ENCODE measurements at places on chromosomes 16 and 17.
A peak's percentile ranks its signal among the peaks of the same experiment; 100 is the strongest.

- no peak for DNase-seq
Measured at GRCh38 chr17:68169840-68170239, 78.0 kb upstream of the AMZ2 start.

DNA sequence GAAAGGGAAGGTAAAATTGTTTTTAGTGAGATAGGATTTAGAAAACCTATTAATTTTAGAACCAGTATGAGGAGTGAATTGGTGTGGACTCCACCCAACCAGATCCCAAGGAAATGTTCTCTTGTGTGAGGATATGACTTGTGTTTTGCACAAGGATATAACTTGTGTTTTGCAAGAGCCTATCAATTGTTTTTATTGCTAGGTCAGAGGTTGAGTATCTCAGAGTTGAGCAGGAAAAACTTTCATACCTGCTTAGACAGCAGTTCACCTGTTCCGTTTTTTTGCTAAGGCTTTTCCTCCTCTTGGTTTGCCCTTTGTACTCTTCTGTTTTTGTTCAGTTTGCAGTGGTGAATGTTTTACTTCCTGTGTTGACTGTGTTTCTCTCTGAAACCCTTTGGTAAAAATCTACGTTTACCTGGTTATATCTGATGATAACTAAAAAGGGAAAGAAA, 5.1 kb downstream of the NBR1 start:
- DNase-seq: no peak

- DNase-seq: no peak
Measured at GRCh38 chr17:43907425-43907981, at the start of gene MPP2. TSS of gene MPP2 (minus strand) at chr17:43907536. CDS start at chr17:43904460, 3,076 bp downstream.

- DNase-seq: no peak
Measured at GRCh38 chr17:61659437-61659836, 68.4 kb upstream of the NACA2 start.

GRCh38 chr17:39623356-39623950, 3.3 kb upstream of the PPP1R1B start:
- DNase-seq: peak; percentile 61

DNA sequence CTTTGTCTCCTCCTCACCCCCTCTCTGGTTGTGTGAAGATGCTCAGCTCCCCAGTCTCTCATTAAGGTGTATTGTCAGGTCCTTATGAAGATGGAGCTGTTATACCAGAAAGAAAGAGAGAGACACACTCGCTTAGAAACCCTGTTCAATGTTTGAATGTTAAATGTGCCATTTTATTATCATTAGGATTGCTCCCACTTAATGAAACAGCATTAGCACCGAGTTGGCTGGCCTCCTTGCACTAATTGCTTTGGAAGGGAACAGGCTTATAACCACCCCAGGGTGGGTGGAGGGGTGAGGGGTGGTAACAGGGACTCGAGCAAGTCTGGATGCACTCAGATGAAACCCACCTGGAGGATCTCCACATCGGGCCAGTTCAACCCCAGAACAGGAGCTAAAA, 14.4 kb downstream of the PIPOX start:
- no peak for DNase-seq

GRCh38 chr16:62853887-62854286, 817.6 kb upstream of the CDH8 start:
- DNase-seq: no peak

- DNase-seq: no peak
Measured at GRCh38 chr16:4182581-4183236, 59.2 kb downstream of the SRL start.

DNA sequence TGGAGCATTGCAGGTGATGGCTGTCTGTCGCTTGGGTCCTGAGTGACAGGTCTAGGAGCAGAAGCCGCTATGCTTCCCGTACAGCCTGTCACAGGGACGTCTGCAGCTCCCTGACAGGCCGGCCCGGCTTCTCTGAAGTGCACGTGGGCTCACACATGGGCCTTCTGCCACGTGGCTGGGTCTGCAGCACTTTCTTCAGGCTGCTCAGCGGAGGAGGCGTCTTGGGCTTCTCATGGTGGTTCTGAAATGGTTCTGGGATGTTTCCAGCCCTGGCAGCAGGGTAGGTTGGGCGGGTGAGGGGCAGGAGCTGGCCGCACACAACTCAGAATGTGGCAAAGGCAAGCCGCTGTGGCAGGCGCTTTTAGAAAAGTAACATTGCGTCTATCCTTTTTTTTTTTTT, 80.3 kb upstream of the ZNF750 start:
- no peak for DNase-seq

DNA sequence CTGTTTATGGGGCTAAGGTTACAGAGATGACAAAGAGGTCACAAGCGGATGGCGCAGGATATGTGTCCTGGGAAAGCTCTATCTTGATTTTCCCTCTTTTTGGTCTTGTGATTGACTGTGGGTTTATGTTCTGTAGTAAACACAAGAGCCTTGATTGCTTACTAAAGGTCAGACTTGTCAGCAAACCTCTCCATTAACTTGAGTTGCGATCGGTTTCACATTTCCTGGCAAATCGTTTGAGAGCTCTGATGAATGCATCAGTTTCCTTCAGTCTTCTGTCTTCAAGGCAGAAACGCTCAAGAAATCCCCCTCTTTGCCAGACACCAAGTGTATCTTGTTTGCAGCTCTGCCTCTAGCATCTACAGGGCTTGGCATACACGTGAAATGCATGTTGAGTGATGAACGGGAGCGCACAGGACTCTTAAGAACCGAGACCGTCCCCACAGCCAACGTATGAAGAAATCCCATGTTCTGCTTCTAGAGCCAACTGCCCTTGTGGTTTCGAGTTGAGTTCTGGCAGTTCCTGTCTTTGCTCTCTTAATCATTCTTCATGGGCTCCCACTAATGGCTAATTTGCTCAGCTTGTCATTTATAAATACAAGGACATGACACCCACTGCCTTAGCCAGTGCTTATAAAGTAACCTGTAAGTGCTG, 143.3 kb downstream of the PITPNC1 start:
- no peak for DNase-seq

DNA sequence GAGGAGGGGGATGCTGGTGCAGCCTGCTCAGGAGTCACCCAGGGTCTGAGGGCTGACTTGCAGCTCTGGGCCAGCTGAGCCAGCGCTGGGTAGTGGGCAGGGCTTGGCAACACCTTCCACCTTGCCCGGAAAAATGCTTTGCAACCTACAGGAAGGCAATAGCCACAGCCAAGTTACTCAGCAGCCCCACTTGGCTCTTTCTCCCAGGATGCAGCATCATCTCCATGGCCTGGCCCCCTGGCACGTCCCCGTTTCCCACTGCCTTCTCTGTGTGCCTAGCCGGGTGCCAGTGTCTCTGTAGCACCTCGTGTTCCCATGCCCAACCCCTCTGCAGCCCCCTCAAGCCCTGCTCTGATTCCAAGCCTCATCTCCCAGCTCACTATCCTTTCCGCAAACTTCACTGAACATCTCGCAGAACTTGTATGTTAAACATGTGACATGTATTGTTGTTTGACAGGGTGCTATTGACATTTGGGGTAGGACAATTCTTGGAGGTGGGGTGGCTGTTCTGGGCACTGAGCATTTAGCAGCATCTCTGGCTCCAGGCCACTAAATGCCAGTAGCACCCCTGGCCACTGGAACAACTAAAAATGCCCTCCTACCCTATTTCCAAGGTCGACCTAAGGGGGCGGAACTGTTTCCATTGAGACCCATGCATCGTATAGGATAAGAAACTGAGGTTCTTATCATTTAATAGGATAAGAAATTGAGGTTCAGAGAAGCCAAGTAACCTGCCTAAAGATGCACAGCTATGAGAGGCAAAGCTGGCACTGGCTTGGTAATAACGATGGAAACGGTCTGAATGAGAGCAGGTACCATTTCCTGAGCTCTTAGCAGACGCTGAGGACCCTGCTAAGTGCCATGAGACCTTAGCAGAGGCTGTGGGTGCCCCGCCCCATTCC, 12.2 kb downstream of the DEXI start:
- no peak for DNase-seq

DNA sequence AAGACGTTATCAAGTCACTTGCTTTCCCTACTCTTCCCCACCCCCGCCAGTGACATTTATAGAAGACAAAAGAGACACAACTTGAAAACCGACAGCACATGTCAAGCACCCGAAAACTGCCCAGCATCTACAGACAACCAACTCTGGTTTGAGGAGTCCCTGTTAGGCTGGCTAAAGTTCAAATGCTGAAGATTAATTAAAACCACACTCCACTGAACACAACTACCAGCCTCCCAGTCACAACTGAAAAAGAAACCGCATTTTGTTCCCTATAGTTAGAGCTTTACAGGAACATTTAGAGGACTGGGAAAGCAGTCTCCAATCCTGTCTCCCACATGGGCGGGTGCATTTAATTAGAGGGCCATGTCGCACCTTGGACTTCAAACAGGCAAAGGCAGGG, 73.0 kb upstream of the COX10 start:
- DNase-seq: no peak

GRCh38 chr16:87012954-87013938, 303.9 kb downstream of the C16orf95 start:
- DNase-seq: no peak

DNA sequence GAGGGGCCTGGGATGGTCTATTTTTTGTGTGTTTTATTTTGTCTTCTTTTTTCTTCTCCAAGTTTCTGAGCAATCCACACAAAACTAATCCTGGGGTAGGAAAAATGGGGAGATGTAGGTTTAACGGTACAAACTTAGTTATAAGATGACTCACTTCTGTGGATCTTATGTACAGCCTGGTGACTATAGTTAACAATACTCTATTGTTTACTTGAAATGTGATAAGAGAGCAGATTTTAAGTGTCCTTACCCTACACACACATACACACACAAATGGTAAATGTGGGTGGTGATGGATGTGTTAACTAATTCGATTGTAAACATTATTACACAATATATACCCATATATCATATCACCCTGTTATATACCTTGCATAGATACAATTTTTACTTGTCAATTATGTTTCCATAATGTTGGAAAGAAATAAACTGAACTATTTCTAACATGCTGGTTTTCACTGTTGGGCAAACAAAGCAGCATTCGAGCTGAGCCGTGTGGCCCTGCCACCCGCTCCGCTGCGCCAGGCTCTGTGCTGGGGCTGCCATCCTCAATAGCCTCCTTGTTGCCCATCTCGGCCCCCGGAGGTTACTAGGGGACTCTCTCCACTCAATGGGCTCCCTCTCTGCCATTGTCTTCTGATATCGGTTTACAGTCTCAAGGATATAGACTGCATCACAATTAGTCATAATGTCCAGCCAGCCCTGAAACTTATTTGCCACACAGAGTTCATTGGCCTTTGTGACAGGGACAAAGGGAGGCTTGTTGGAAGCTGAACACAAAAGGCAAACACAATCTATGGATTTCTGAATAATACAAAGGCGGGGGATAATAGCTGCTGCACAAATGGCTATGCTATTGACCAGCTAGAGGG, 380.3 kb upstream of the MAF start:
- DNase-seq: no peak

DNA sequence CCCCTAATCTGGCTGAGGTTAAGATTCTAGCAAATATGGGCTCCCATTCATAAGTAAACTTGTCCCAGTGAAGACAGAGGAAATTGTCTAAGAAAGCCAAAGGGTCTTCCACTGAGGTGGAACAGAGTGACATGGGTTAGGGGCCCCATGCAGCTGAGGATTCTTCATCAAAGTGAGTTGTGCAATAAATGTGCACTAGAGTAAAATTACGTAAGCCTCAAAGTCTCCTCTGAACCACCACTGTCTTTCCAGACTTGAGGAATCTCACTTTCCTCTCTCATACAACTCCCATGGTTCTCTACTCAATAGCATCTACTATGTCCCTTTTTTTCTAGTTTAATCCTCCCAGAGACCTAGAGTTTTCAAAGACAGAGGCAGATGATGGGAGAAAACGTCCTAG, 132.4 kb downstream of the CA10 start:
- no peak for DNase-seq

DNA sequence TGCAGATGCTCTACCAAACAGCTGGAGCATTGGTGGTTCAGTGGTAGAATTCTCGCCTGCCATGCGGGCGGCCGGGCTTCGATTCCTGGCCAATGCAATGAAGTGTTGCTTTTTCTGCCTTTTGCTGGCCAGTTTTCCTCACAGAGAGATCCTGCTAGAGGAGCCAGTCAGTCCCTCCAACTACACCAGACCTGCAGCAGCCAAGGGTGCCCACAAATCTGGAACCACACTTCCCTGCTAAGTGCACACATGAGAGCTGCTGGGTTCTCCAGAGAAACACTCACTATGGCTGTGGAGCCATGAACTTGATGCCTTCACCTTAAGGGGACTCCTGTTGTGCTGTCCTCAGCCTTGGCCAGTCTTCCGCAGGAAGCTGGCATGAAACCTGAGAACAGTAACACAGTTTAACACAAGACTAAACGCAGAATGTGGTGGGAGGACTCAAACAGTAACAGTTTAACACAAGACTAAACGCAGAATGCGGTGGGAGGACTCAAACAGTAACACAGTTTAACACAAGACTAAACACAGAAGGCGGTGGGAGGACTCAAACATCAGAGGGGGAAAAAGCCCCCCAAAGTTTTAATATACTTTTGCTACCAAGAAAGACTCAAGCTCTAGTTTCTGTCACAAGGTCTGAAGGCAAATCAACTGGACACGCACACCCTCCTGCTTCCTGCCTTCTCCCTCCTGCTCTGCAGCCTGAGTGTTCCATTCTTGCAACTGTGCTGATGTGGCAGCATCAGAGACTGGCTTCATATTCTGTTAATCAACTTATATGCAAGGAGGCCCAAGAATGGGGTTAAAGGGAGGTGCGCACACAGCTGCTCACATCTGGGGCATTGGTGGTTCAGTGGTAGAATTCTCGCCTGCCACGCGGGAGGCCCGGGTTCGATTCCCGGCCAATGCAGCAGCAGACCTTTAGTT, 12.0 kb downstream of the VAC14 start:
- DNase-seq: no peak

DNA sequence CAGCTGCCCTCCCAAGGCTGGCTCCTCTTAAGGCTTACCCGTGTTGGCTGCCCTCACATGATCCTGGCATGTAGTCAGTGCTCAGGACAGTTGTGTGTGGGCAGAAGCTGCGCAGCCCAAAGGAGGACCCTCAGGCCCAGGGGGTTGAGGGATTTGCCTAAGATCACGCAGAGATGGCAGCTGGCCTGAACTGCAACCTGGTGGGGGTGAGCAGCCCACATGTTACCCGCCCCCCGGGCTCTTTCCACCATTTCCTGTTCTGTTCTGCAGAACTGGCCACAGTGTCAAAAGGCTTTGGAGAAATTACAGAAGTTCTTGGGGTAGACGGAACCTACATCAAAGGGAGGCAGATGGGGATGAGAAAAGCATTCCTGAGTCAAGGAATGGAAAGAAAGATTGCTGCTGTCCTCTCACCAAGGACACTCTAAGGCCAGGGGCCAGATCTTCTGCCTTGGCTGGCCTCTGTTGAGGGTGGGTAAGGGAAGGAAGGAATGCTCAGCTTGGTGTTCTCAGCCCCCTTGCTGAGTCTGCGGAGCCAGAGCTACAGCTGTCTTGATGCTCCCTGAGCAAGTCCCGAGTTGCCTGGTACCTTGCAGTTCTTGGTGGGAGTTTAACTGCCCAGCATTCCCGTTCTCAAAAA, 53.0 kb downstream of the EPN2 start:
- DNase-seq: no peak

DNA sequence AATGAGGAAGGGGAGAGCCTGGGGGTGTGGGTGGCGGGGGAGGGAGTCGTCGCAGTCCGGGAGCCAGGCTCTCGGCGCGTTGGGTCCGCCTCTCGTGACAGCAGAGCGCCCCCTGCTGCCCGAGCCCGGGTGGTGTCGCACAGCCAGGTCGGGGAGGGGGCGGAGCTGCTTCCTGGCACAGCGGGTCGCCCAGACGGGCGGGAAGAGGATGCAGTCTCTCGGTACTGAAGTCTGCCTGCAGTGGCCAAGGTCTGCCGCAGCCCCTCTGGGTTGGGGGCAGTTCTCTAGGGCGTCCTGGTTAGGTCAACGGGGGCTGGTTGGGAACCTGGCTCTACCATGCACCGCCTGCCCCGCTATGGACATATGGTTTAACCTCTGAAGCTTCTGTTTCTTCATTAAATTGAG, 38.2 kb upstream of the CCDC182 start:
- DNase-seq: no peak

- no peak for DNase-seq
Measured at GRCh38 chr17:69213059-69213813, 15.4 kb downstream of the ABCA10 start.

All from NCI-H1436 treated with DMSO at 0.1 percent for 48 hours (cell line).